ENCODE measurements at places on chromosomes 5 and 9.

DNA sequence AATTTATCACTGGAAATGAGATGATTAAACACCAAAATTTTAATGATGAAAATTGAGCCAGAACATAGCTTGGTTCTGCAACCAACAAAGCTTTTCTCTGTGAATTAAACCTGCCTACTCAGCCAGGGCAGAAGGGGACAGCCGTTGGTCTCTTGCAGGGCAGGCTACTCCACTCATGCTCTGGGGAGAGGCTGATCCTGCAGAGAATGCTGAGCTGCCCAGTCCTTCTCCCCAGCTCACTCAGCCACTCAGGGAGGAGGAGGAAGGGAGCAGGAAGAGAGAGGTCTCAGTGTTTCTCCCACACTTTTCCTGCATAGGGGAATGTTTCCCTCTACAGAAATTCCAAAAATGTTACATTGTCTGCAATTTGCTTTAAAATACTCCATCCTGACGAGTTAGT is 40.4 kb upstream of the HMHB1 start:
- DNase-seq, result no peak
- no peak overlapping the region for H3K4me3 ChIP-seq
- H3K36me3 ChIP-seq, result no peaks in the 10 kb centered on the region
- no peak overlapping the region for H3K27ac ChIP-seq
- H3K27me3 ChIP-seq, result no peaks in the 10 kb centered on the region

DNA sequence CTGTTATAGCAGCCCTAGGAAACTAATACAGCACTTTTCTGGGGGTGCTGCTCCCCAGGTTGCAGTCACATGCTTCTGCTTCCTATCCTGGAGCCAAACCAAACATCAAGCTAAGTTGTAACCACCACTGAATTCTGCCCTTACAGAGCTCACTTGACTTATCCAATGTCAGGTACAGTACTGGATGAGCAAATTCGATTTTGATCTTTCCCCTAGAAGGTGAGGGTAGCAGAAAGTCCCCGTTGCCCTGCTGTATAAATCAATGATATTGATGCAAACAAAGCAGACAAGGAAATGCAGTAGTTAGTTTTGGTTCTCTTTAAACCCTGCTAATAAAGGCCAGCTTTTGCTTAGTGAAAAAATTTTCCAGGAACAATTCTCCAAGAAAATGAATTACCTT is 36.4 kb downstream of the ZCCHC9 start:
- DNase-seq, result no peak
- H3K4me1 ChIP-seq, result no peaks in the 10 kb centered on the region
- no peaks in the 10 kb centered on the region for H3K36me3 ChIP-seq
- H3K27me3 ChIP-seq, result no peaks in the 10 kb centered on the region

GRCh38 chr5:63286724-63287123 is 675.5 kb downstream of the HTR1A start:
- no peak overlapping the region for H3K27ac ChIP-seq
- H3K4me3 ChIP-seq, result no peak overlapping the region

- no peaks in the 10 kb centered on the region for H3K4me1 ChIP-seq
- no peak for DNase-seq
- no peak overlapping the region for H3K4me3 ChIP-seq
- no peak overlapping the region for H3K27ac ChIP-seq
- H3K36me3 ChIP-seq, result no peaks in the 10 kb centered on the region
Measured at GRCh38 chr9:103669296-103669695, 424.8 kb upstream of the SMC2 start.

DNA sequence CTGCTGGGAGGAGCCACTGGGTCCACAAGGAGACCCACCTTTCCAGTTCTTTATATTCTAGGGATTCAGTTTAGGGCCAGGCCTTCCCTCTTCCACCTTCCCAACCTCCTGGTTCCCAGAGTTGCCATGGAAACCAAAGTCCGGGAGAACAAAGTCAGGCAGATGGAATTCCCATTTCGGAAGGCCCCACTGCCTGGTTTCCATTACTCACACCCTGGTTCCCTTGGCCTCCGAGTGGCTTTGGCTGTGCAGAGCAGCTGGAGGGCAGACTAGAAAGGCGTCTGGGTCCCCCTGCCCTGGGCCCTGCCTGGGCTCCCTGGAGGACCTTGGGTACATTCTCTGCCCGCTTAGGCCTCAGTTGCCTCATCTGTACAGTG is 136.1 kb downstream of the RGS3 start:
- H3K4me3 ChIP-seq, result no peak overlapping the region
- H3K27me3 ChIP-seq, result no peaks in the 10 kb centered on the region
- peaks cover 90% of the 10 kb centered on the region for H3K4me1 ChIP-seq
